ENCODE measurements at places on chromosomes 7 and 10.

DNA sequence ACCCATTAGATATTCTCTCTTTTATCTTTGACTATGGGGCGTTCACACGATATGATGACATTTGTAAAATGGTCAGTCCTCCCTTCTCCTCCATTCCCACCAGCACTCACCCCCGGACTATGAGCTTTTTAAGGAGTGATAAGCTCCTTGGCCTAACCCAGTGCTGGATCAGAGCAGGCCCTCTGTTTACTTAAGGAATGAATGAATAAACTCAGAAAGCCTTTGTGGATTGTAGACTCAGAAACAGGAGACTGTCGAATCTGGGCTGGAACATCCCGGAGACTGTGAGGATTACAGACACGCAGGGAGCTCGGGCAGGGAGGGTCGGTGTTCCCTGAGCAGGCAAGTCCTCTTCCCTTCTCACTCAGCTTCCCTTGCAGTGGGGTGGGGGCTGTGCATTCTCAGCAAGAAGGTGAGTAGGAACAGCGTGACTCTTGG is 6.8 kb upstream of the ZCCHC24 start:
- H3K4me1 ChIP-seq, result no peaks in the 10 kb centered on the region
- peaks cover 31% of the 10 kb centered on the region for H3K27me3 ChIP-seq
- H3K36me3 ChIP-seq, result no peaks in the 10 kb centered on the region
- no peak overlapping the region for H3K27ac ChIP-seq
- DNase-seq, result no peak
- H3K4me3 ChIP-seq, result no peak overlapping the region

- DNase-seq, result no peak
- H3K36me3 ChIP-seq, result no peaks in the 10 kb centered on the region
- no peak overlapping the region for H3K27ac ChIP-seq
- no peaks in the 10 kb centered on the region for H3K27me3 ChIP-seq
- H3K4me3 ChIP-seq, result no peak overlapping the region
- H3K4me1 ChIP-seq, result no peaks in the 10 kb centered on the region
Observed at GRCh38 chr7:137753067-137753466, 93.7 kb downstream of the DGKI start.

DNA sequence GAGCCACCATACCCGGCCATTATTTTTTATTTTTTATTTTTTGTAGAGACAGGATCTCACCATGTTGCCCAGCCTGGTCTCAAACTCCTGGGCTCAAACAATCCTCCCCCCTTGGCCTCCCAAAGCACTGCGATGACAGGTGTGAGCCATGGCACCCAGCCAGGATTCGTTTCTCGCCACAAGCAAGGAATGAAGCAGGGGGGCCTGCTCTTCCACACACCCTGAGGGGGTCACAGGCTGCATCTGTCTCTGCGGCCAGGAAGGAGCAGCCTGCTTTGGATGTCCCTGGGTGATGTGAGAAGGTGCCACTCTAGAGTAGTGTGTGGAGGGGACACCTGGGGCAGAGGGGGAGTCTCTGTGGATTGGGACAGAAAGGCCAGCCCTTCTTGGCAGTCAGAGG is 61.3 kb upstream of the TNRC18 start:
- no peak overlapping the region for H3K27ac ChIP-seq
- DNase-seq, result no peak
- H3K4me1 ChIP-seq, result peaks cover 13% of the 10 kb centered on the region
- H3K27me3 ChIP-seq, result no peaks in the 10 kb centered on the region
- H3K4me3 ChIP-seq, result no peak overlapping the region

- H3K36me3 ChIP-seq, result no peaks in the 10 kb centered on the region
- H3K4me3 ChIP-seq, result no peak overlapping the region
- H3K27ac ChIP-seq, result no peak overlapping the region
- no peaks in the 10 kb centered on the region for H3K4me1 ChIP-seq
Observed at GRCh38 chr7:95126053-95126709, 198.2 kb downstream of the PON1 start.

DNA sequence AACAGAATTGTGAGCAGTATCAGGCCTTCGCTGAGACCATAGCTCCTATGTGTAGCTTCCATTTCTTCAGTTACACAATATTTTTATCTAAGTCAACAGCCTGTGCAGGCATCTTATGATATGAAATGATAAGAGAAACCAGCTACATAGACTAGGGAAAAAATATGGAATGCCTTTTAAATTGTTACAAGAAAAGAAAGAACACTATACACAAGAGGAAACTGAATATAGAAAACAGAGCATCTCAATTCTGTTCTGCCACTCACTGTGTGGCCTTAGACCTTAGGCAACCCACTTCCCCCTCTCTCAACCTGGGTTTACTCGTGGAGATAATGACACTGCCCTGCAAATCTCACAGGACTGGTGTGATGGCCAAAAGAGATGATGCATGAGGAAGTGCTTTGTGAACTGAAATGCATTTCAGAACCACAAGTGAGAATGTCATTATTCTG is 132.9 kb downstream of the LRRN3 start:
- no peak overlapping the region for H3K27ac ChIP-seq
- H3K4me1 ChIP-seq, result no peaks in the 10 kb centered on the region
- DNase-seq, result no peak
- no peaks in the 10 kb centered on the region for H3K36me3 ChIP-seq
- H3K4me3 ChIP-seq, result no peak overlapping the region

DNA sequence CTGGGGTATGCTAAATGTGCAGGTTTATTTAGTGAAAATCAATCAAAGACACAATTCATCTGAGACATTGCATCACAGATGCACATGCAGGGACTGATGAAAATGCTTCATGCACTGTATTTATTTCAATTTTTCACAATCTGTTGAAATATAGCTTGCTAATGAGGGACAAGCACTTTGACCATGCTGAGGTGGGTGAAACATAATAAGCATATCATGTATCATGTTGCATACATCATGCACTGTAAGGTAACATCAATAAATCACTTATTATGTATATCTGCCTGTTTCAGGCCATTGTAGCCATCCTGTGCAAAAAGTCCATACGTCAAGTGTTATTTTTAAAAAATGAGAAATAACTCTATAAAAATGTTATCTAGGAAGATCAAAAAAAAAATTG is 426.9 kb upstream of the PCDH15 start:
- no peaks in the 10 kb centered on the region for H3K4me1 ChIP-seq
- DNase-seq, result no peak
- H3K27ac ChIP-seq, result no peak overlapping the region
- H3K27me3 ChIP-seq, result no peaks in the 10 kb centered on the region
- no peak overlapping the region for H3K4me3 ChIP-seq

GRCh38 chr7:86930554-86931307 is 128.7 kb downstream of the ELAPOR2 start:
- no peak overlapping the region for H3K27ac ChIP-seq
- H3K4me3 ChIP-seq, result no peak overlapping the region
- H3K27me3 ChIP-seq, result peaks cover 8% of the 10 kb centered on the region
- no peaks in the 10 kb centered on the region for H3K36me3 ChIP-seq

- H3K27me3 ChIP-seq, result no peaks in the 10 kb centered on the region
- no peak overlapping the region for H3K4me3 ChIP-seq
- H3K36me3 ChIP-seq, result peaks cover 8% of the 10 kb centered on the region
- H3K4me1 ChIP-seq, result no peaks in the 10 kb centered on the region
- H3K27ac ChIP-seq, result no peak overlapping the region
- no peak for DNase-seq
Observed at GRCh38 chr10:18527687-18528086, 123.7 kb downstream of the NSUN6 start.

GRCh38 chr7:155254018-155254417 is 43.7 kb upstream of the INSIG1 start:
- no peak for DNase-seq
- H3K4me3 ChIP-seq, result no peak overlapping the region
- H3K36me3 ChIP-seq, result no peaks in the 10 kb centered on the region
- no peak overlapping the region for H3K27ac ChIP-seq

- no peaks in the 10 kb centered on the region for H3K4me1 ChIP-seq
- DNase-seq, result peak; percentile 54
- no peaks in the 10 kb centered on the region for H3K36me3 ChIP-seq
Observed at GRCh38 chr7:144256112-144256511, 8.5 kb downstream of the OR2A7 start.

DNA sequence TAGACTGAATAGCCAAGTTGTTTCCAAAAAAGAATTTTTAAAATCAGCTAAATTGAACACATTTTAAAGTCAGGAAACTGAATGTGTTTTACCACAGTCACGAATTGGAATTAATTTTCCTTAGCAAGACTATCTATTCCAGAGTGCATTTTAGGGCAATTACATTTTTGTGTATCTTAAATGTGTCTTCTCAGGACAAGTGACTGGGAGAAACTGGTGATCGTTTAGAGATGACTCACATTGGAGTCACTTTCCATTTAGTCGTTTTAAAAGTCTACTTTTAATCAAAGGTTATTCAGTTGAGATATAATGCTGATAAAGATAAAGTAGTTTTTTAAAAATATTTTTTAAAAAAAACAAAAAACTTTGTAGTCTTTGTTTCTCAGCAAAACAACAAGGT is 191.7 kb upstream of the SLC26A5 start:
- no peaks in the 10 kb centered on the region for H3K27me3 ChIP-seq
- H3K4me1 ChIP-seq, result no peaks in the 10 kb centered on the region
- no peaks in the 10 kb centered on the region for H3K36me3 ChIP-seq
- no peak overlapping the region for H3K4me3 ChIP-seq
- DNase-seq, result no peak

DNA sequence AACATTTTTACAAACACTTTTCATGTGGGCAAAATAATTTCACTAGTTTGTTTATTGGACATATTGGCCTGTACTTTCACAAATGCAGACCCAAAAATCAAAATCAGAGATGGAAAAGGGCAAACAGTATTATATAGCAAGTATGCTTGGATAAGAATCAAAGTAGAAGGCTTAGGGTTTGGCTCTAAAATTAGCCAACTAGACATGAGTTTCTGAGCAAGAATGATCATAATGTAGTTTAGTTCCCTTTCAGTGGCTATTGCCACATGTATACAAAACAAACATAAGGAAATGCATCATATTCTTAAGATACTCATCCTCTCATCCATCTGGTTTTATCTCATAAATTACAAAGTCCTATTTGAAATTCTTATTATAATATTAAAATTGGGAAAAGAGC is 132.5 kb downstream of the IMMP2L start:
- H3K36me3 ChIP-seq, result no peaks in the 10 kb centered on the region
- no peak overlapping the region for H3K4me3 ChIP-seq
- DNase-seq, result no peak
- H3K27ac ChIP-seq, result no peak overlapping the region
- H3K4me1 ChIP-seq, result no peaks in the 10 kb centered on the region
- no peaks in the 10 kb centered on the region for H3K27me3 ChIP-seq

- DNase-seq, result no peak
- H3K4me3 ChIP-seq, result no peak overlapping the region
- no peaks in the 10 kb centered on the region for H3K4me1 ChIP-seq
- no peak overlapping the region for H3K27ac ChIP-seq
- peaks cover 4% of the 10 kb centered on the region for H3K27me3 ChIP-seq
Observed at GRCh38 chr10:61408105-61408504, 45.1 kb downstream of the TMEM26 start.

DNA sequence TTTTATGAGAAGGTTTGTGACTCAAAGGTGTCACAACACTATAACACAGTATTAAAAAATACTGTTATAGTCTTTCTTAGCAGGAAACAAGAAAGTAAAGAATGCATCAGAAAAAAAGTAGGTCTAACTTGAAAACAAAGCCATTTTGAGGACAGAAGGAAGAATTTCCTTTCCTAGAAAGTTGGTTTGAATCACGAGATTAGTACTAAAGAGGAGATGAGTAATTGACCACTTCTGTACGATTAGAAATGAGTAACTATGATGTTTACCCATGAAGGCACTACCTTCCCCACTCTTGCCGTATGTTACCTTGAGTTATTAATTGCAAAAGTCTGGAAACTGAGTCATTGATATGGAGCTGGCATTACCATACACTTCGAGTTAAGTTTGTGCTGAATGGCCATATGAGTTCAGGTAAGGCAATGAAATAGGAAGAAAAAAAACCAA is 65.2 kb downstream of the FAM185A start:
- no peak overlapping the region for H3K4me3 ChIP-seq
- no peak for DNase-seq
- no peaks in the 10 kb centered on the region for H3K27me3 ChIP-seq

GRCh38 chr7:141992156-141992555 is 3.5 kb upstream of the MGAM start:
- DNase-seq, result no peak
- no peak overlapping the region for H3K27ac ChIP-seq
- no peaks in the 10 kb centered on the region for H3K36me3 ChIP-seq

DNA sequence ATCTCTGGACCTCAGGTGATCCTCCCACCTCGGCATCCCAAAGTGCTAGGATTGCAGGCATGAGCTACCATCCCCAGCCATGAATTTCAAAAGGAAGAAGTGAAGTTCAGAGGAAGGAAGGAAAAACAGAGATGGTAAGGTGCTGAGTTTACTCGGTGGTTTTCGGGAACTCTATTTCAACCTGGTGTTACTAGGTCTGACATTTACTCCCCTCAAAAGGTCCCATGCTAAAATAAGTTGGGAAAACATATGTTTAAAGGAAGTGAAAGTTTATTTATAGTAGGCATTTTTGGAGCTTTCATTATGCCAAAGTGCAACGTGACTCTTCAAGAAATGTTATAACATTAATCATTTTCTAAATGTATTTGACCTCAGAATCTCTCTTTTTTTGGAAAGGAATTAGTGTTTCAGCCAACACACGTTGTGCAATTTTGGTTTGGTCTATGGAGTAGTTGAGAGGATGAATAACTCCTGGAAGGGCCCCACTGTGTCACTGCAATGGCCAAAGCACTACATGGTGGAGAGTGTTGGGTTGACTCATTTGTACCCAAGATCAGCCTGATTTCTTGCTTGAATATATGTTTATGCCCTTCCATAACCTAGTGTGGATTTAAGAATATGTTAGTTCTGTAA is 114.7 kb upstream of the FAM171A1 start:
- H3K36me3 ChIP-seq, result no peaks in the 10 kb centered on the region

- H3K27me3 ChIP-seq, result no peaks in the 10 kb centered on the region
- no peak overlapping the region for H3K27ac ChIP-seq
- H3K4me3 ChIP-seq, result no peak overlapping the region
- DNase-seq, result no peak
- H3K36me3 ChIP-seq, result peaks cover 8% of the 10 kb centered on the region
Observed at GRCh38 chr7:105647591-105647990, 66.3 kb upstream of the EFCAB10 start.

- no peak overlapping the region for H3K27ac ChIP-seq
- H3K36me3 ChIP-seq, result no peaks in the 10 kb centered on the region
- no peaks in the 10 kb centered on the region for H3K4me1 ChIP-seq
- no peak for DNase-seq
- H3K4me3 ChIP-seq, result no peak overlapping the region
Observed at GRCh38 chr10:128498746-128499145, 372.5 kb upstream of the MKI67 start.

GRCh38 chr10:21458126-21458871 is 67.2 kb downstream of the SKIDA1 start:
- H3K27ac ChIP-seq, result no peak overlapping the region
- no peaks in the 10 kb centered on the region for H3K4me1 ChIP-seq
- H3K27me3 ChIP-seq, result peaks cover 5% of the 10 kb centered on the region
- no peaks in the 10 kb centered on the region for H3K36me3 ChIP-seq
- no peak for DNase-seq
- H3K4me3 ChIP-seq, result no peak overlapping the region

- peaks cover 11% of the 10 kb centered on the region for H3K36me3 ChIP-seq
- peak overlapping the region; percentile 93 for H3K27ac ChIP-seq
- H3K27me3 ChIP-seq, result peaks cover 27% of the 10 kb centered on the region
- peaks cover 41% of the 10 kb centered on the region for H3K4me1 ChIP-seq
Observed at GRCh38 chr7:151018421-151019129, 5.7 kb downstream of the ATG9B start.
